ENCODE measurements at places on chromosomes 3 and 15.
A peak's percentile ranks its signal among the peaks of the same experiment; 100 is the strongest.

- no peak for DNase-seq
These were observed 2.0 kb downstream of the MGLL start for GRCh38 chr3:127820221-127820825.

GRCh38 chr15:98789020-98789419 lies 140.7 kb downstream of the IGF1R start:
- no peak for DNase-seq

DNA sequence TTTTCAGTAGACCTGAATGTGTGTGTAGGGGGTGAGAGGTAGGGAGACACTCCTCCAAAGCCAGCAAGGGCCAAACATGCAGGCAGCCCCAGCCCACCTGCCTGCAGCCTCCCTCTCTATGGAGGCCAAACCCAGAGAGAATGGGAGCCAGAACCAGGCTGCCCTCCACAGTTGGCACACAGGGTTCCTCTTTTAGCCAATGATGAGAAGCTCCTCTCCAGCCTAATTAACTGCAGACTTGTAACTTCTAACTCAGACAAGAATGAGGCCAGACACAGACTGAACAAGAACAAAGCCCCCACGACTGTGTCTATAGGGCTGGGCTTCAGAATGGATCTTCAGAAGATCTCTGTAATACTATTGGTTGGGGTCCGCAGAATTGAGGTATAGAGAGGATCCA lies 12.3 kb upstream of the TLE3 start:
- DNase-seq = no peak

DNA sequence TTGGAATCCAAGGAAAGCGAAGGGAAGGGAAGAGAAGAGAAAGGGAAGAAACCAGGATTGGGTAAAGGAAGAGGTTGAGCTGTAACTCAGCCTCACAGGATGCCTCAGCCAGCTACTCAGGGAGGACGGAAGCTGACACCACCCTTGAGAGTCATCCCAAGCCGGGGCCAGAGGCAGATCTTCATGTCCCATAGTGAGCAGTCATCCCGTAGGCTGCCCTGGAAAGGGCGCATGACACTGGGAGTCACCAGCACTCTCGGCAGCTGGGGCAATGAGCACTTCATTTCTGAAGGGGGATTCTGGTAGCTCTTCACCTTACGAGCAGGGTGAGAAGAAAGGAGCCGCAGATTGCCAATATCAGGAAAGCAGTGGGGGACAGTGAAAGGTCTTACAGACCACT lies 60.1 kb upstream of the PCSK6 start:
- DNase-seq = no peak

GRCh38 chr3:132174500-132174899 lies 139.7 kb upstream of the CPNE4 start:
- DNase-seq = no peak

DNA sequence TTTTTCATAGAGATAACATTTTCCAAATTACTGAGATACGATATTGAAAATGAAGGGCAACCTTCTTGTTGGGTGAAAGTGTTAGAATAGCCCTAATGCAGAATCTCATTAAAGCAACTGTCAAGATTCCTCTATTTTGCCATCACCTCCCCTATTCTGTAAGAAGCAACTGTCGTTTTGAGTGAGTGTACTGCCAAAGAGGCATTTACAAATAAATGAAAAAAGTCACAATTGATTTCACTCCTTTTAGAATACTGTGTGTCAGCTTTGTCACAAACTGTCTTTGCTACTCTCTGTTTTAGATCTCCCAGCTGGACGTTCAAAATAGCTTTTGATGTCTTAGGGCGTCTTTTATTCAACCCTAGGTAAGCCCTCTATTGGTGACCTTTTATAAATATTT lies 322.8 kb upstream of the NAALADL2 start:
- DNase-seq = no peak

DNA sequence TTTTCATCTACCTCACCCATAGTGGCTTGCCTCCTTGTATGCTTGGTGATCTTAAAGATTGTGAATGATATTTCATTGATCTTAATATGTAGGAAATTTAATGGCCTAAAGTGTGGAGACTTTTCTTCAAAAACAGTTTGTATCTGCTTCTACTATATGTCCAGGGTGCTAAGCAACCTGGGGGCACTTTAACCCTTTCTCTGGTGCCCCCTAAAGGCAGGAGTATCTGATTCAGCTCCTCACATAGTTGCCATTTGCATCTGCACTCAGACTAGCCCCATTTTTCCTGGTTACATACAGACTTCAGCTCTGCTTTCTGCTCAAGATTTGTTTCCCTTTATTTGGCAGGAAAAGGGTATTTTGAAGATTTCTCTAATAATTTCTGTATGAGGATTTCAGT lies 5.2 kb upstream of the PFN2 start:
- no peak for DNase-seq

- DNase-seq = no peak
These were observed 42.9 kb downstream of the PML start for GRCh38 chr15:74037171-74038117.

DNA sequence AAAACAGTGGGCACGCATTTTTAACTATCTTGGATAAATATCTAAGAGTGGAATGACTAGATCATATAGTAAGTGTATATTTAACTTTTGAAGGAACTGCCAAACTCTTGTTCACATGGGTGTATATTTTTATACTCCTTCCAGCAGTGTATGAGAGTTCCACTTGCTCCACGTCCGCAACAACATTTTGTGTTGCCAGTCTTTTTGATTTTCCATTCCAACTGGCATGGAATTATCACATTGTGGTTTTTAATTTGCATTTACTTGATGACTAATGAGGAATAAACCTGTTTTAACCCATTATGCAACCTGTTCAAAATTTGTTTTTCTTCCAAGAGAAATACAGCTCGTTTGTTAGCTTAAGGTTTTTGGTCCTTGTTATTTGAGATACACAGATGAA lies 51.6 kb downstream of the ZNF621 start:
- DNase-seq = no peak

DNA sequence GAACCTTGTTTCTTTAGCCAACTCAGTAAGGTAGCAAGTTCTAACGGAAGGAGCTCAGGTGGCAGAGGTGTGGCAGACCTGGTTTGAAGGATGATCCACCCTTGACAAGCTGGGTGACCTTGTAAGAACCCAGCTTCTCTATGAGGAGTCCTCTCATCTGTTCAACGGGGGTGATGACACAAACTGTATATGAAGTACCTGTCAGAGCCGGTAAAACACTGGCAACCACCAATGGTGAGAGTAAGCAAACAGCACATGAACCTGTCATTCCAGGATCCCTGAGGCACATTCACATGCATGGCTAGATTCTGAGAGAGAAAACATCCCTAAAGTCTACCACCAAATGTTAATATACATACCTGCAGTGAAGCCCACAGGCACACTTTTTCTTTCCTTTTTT lies 2.4 kb downstream of the SCAP start:
- DNase-seq = no peak

GRCh38 chr3:186340204-186340603 lies 21.8 kb downstream of the DGKG start:
- DNase-seq = no peak

- DNase-seq = no peak
These were observed 35.9 kb upstream of the SPRED1 start for GRCh38 chr15:38216763-38217162.

GRCh38 chr3:45881078-45882022 lies 5.0 kb upstream of the CCR9 start:
- peak; percentile 26 for DNase-seq

- no peak for DNase-seq
These were observed 78.7 kb downstream of the ATP1B3 start for GRCh38 chr3:141955175-141955574.

GRCh38 chr3:49462222-49462621 lies 7.8 kb upstream of the DAG1 start:
- DNase-seq = no peak

GRCh38 chr3:81465510-81466200 lies 295.8 kb downstream of the GBE1 start:
- DNase-seq = no peak

- no peak for DNase-seq
These were observed 20.7 kb upstream of the GOLGA6C start for GRCh38 chr15:75237316-75237982.

- DNase-seq = no peak
These were observed 952.6 kb downstream of the AGBL1 start for GRCh38 chr15:87032295-87032694.

DNA sequence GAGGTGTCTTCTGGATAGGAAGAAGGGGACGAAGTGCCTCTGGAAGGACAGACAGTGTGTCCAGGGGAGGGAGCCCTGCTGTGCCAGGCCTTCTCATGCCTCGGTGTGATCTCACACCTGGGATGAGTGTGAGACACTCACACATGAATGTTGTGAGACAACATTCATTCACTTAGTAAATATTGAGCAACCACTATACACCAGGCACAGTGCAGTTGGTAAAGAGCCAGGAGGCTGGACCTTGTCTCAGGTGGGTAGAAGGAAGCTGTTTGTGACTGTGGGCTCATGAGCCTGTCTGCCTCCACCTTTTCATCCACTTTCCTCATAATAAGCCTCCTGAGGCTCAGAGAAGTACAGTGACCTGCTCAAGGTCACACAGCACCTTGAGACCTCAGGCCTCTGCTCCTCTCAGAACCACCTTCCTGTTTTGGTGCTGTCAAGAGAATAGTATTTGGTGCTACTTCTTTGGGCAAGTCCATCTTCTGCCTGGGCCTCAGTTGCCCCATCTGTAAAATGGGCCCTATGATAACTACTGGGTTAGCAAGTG lies 20.9 kb downstream of the SLC6A6 start:
- no peak for DNase-seq

DNA sequence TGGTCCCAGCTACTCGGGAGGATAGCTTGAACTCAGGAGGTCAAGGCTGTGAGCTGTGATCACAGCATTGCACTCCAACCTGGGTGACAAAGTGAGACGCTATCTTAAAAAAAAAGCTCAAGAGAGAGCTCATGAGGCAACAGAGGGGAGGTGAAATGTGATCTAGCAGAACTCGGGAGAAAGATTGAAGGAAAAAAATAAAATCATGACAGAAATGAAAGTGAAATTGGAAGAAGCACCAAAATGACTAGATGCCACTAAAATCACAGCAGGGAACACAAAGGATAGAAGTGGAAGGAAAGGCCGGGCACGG lies 109.4 kb upstream of the BNIP2 start:
- DNase-seq = no peak

GRCh38 chr3:107269136-107269535 lies 108.1 kb upstream of the CCDC54 start:
- no peak for DNase-seq

- no peak for DNase-seq
These were observed 691.7 kb upstream of the CBLB start for GRCh38 chr3:106560451-106560966.

- no peak for DNase-seq
These were observed 28.2 kb downstream of the NEK4 start for GRCh38 chr3:52742418-52743041.

GRCh38 chr3:141280086-141280485 lies 48.5 kb downstream of the PXYLP1 start:
- DNase-seq = no peak

GRCh38 chr15:93670931-93671330 lies 560.4 kb upstream of the MCTP2 start:
- no peak for DNase-seq

DNA sequence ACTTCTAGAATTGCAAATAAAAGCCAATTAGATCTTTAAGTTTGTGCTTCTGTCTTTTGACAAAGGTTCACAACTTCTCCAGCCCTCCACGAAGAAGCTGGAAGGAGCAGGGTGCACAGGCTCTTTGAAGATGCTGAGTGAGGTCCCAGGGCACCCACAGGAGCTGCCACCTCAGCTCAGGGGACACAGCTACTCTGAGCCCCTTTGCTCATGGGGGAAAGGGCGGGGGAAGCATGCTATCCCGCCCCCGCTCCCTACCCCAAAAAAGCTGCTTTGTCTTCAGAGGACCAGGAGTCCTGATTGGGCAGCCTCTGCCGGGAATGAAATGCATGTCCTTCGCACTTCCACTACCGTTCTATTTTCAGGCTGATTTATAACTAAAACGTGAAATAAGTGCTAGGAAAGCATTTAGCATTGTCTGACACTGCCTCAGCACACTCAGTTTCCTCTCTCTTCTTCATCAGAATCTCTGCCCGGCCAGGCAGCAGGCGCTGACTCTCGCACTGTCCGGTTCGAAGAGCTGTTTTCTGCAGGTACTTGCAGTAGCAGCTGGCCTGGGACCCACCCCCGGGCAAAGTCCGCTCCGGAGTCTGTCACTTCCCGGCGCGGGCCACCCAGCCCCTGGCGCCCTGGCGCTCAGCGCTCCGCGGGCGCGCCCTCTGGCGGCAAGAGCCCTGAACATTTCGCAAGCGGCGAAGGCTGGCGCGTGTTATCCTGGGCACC lies 45.5 kb upstream of the KLHL25 start:
- peak; percentile 68 for DNase-seq

DNA sequence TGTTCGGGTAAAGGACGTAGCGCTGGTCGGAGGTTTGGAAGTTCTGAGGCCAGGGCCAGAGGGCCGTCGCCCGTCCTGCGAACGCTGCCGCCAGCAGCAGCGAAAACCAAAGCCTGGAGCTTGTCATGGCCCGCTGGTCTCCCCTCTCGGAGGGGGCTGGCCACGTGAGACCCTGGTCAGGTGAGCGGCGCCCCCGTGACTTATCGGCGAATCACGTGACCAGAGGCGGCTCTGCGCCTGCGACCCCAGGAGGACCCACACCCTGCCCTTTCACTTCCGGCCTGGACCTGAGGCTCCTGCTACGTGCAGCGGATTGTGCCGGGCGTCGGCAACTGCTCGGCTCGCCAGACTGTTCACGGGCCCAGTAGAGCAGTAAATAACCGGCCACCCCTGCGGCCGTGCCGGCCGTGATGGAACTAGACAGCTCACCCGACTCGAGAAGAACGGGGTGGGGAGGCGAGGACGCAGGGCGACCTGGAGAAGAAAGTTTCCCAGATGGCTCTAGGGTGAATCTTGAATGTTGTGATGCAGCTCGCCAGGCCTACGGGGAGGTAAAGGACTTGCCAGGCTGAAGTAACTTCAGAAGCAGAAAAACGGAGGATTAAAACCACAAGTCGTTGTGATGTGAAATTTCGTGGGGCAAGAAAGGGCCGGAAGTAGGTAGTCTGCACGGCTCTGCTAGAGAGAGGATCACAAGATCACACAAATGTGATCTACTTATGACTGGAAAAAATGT lies at the start of gene HEXA:
Gene HEXA (minus strand): TSS at position 169 of the 736 bp plus-strand sequence. CDS start 42 bp downstream, at position 127.
- DNase-seq = peak; percentile 88

DNA sequence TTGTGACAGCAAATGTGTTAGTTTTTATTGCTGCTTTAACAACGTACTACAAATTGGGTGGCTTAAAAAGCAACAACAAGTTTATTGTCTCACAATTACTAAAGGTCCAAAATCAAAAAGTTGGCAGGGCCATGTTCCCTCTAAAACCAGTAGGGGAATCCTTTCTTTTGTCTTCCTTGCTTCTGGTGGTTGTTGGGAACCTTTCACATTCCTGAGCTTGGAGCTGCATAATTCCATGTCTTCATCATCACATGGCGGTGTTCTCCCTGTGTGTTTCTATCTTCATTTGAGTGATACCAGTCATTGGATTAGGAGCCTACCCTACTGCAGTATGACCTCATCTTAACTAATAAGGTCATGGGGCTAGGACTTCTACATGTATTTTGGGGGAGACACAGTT lies 7.4 kb downstream of the SPRED1 start:
- DNase-seq = no peak
